Motor neuron (in vitro differentiated cells): ENCODE measurements at places on chromosomes 3 and 15.

DNA sequence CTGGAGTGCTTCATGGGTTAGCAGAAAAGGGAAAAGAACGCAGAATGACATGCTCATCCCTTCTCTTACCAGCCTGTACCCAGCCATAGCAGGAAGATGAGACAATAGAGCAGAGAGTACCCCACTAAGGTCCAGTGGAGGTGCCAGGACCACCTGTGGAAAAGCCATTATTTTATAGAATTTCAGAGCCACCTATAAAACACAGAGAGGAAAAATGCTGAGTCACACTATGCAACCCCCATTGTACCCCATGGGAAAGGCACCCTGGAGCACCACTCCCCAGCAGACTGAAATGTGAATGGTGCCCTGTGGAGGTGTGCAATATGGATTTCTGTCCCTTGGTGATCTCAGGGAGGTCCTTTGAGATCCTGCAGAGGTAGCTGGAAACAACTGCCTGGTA is 97.2 kb downstream of the HES1 start:
- ATAC-seq: no peak

DNA sequence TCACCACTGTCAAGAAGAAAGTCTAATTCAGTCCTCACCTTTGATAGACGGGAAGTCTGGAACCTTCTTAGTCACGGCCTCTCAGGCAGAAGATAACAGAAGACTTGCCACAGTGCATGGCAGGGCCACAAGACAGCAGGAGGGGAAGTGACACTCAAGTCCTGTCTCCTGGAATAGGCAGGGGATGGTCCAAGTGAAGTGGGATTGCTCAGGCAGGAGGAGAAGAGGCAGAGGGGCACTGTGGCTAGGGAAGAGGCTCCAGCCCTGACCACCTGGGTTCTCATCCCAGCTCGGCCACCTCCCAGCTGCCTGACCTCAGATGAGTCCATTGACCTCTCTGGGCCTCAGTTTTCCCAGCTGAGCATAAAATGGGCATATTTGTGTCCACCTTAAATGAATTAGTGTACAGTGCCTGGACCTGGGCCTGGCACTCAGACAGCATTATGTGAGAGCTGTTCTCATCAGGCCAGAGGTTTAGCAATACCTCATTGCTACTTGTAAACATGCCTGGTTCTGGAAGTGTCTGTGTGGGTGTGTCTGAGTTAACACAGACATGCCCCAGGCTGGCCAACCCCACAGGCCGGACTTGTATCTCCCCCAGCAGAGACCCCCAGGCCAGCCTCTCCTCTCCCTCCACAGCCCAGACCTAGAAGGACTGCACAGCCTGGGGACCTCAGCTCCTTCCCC is 11.5 kb upstream of the PCSK6 start:
- peak; percentile 65 for ATAC-seq

- peak; percentile 75 for ATAC-seq
These were observed 235.4 kb downstream of the FMN1 start for GRCh38 chr15:32959077-32959476.

GRCh38 chr3:67790043-67790442 is 135.6 kb upstream of the SUCLG2 start:
- peak; percentile 76 for ATAC-seq

DNA sequence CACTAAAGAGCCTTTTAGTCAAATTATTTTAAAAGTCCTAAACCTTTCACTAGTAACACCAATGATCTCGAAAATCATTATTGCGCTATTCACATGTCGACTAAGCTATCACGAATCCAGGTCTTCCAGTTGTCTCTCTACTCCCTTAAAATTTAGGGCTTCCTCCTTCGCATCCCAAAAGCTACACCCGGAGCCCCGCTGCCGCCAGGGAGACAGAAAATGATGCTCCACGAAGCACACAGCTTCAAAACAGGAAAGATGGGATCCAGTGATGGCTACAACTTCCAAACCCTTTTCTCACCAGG is 253 bp downstream of the IFT80 start:
- ATAC-seq: no peak

GRCh38 chr3:64303401-64303800 is 78.1 kb upstream of the PRICKLE2 start:
- ATAC-seq: no peak

DNA sequence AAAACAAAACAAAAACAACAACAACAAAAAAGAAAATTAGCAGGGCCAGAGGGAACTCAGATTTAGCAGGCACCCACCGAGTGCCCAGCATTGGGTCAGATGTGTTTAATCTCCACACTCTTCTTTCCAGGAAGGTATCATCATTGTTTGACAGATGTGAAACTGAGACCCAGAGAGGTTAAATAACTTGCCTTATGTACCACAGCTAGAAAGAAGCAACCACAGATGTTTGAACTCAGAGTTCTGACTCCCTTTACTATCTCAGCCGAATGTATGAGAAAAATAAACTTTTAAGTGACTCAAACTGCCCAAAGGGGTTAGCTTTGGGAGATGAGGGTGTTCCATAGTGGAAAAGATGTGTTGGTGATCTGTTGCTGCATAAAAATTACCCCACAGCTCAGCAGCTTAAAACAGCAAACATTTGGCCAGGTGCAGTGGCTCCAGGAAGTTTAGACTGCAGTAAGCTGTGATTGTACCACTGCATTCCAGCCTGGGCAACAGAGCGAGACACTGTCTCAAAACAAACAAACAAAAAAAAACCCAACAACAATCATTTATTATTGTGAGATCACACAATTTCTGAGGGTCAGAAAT is 4.5 kb upstream of the RPP25 start:
- ATAC-seq: no peak

- no peak for ATAC-seq
These were observed 278.9 kb downstream of the ULK4 start for GRCh38 chr3:41682996-41683395.

GRCh38 chr3:101038393-101038792 is 45.2 kb upstream of the ABI3BP start:
- no peak for ATAC-seq

- ATAC-seq: no peak
These were observed 91.8 kb downstream of the UBE2E2 start for GRCh38 chr3:23294770-23295387.

DNA sequence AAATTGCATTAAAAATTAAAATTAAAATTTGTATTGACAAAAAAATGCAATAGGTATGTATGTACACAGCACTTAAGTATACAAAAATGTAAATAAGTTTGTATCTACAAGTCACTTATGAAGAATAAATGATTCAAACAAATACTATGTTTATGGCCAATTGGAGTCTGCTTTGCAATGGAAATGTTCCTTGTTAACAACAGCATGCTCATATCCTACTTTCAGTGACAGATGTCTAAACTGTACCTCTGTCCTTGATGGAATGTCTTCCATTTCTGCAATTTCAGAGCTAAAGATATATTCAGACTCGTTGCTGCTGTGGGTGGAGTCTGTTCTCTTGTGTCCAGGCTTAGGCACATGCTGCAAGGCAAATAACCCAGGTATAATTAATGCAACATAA is 64.1 kb upstream of the MYO5C start:
- no peak for ATAC-seq

DNA sequence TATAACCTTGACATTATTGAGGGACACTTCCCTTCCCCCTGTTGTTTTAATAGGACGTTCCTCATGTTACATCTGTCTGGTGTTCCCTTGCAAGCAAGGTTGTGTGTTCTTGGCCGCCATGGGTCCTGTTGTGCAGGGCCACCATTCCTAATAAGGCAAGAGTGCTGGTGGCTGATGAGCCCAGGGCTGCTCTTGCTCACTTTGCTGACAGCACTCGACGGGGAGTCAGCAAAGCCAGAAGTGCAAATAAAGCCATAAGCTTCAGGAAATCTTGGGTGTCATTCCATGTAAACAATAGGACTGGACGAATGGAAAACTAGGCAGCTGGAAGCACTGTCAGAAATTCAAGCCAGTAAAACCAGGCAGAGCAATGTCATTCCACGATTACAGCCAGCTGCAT is 75.8 kb downstream of the SQOR start:
- no peak for ATAC-seq

- peak; percentile 46 for ATAC-seq
These were observed 818 bp downstream of the SLC4A7 start for GRCh38 chr3:27483117-27484014.

- ATAC-seq: no peak
These were observed 1.9 kb downstream of the UBR1 start for GRCh38 chr15:43103907-43104306.

DNA sequence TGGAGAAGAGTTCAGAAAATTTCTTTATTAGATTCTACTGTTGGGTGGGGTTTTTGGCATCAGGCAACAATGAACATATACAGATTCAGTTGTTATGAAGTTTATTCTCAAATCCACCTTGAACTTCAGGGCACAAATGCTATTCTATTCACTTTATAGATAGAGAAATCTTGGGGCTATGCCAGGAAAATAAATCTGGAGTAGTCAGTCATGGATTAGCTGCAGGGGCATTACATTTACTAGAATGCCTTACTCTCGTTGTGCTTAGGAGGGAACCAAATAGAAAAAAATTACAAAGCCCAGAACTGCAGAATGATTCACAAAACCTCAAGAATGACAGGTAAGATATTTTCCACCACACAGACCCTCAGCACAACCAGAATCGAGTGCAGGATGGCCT is 216.7 kb downstream of the CDIN1 start:
- no peak for ATAC-seq

- peak; percentile 75 for ATAC-seq
These were observed 45.8 kb upstream of the TRA2B start for GRCh38 chr3:185983495-185984141.

DNA sequence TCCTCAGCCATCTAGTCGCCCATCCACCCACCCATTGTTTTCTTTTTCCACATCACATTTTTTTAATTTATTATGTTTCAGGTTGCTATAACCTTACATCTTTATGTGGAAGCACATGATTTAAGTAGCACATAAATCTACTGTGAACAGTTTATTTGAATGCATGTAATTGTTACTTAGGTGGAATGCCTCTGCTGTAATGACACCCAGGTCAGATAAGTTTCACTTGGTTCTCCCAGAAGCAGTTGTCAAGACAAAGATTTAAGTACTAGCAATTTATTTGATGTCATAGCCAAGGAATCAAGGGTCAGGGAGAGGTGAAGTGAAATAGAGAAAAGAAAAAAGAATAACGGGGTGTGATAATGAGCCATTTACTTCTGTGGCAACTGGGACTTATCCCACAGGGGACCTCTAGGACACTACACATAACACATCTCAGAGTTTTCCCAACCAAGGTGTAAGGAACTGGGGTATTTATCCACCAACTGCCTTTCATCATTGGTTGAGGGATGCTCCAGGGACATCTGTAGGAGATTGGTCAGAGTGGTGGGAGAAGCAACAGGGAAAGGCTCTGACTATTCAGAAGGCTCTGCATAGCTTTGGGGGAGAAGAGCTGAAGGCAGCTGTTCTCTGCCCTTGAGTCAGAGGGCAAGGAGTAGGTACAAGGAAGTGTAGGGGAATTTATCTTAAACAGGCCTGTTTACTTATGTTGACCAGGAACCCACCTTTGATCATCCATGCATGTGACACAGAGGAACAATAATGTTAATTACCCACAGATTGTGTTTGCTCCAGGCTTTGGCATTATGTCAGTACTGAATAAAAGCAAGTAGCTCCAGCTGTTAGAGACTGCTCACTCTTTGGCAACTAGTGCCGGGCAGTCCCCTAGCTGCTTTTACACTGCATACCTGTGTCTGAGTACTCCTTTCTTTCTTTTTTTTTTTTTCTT is 94.8 kb downstream of the CD200R1L start:
- ATAC-seq: peak; percentile 73

- peak; percentile 79 for ATAC-seq
These were observed 203.9 kb downstream of the PTPRG start for GRCh38 chr3:61765157-61765876.

DNA sequence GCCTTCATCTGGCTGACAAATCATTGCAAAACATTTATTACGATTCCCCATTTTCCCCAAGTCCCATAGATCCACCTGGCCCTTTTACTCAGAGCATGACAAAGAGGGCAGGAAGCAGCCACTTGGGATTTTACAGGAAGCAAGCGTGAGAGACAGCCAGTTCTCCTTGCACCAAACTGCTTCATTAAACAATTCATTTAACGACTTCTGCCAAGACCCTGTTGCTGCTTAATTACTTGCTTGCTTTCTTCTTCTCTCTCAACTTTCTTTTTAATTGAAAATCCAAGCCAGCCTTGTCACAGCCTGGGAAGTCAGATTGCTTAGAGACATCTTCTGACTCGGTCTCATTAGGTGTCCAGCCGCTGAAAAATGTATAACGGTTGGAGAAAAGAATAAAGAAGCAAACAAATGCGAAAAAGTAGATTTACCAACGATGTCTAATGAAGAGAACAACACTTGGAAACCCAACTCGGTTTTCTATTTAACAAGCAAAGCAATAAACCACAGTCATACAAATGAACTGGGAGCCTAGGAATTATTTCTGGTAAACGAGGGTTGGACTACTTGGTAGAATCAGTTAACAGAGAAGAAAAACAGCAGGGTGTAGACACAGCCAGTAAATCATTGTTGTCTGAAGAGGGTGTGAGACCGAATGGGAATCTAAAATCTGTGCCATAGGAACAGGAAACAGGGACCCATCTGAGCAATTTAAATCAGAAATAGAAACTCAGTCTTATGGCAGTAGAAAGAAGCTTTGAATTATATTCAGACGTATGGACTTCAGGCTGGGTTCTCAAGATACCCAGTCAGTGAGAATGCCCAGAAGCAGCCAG is 298.3 kb downstream of the LRRC3B start:
- no peak for ATAC-seq

- peak; percentile 86 for ATAC-seq
These were observed 64.2 kb upstream of the MYZAP start for GRCh38 chr15:57527382-57528091.

- ATAC-seq: no peak
These were observed 1186.5 kb downstream of the SI start for GRCh38 chr3:163891771-163892170.

DNA sequence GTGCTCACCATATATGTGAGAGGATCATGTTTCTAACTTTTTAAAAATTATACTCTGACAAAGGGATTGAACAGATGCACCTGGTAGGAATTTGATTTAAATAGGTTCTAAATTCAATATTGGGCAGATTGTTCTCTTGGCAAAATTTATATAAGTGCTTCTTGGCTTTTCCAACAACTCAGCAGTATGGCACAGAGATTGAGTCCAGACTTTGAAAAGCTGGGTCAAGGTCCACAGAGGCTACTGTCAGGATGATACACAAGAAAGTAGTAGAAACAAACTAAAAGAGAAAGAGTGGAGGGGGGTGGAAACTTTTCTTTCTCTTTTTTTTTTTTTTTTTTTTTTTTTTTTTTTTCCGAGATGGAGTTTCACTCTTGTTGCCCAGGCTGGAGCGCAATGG is 203.2 kb upstream of the ADAMTS9 start:
- no peak for ATAC-seq

GRCh38 chr3:186639778-186640472 is at the start of gene FETUB:
Gene FETUB (plus strand): TSS chr3:186640399. CDS start chr3:186640461, 62 bp downstream.
- ATAC-seq: no peak

- ATAC-seq: no peak
These were observed 252.8 kb downstream of the NTRK3 start for GRCh38 chr15:88003541-88004327.

- ATAC-seq: no peak
These were observed 54.0 kb upstream of the ARPP19 start for GRCh38 chr15:52622791-52623190.

GRCh38 chr3:71489315-71489761 is 94.2 kb downstream of the FOXP1 start:
- ATAC-seq: no peak
